Vagina (tissue), 2 donors: ENCODE measurements at places on chromosomes 2 and 18.

DNA sequence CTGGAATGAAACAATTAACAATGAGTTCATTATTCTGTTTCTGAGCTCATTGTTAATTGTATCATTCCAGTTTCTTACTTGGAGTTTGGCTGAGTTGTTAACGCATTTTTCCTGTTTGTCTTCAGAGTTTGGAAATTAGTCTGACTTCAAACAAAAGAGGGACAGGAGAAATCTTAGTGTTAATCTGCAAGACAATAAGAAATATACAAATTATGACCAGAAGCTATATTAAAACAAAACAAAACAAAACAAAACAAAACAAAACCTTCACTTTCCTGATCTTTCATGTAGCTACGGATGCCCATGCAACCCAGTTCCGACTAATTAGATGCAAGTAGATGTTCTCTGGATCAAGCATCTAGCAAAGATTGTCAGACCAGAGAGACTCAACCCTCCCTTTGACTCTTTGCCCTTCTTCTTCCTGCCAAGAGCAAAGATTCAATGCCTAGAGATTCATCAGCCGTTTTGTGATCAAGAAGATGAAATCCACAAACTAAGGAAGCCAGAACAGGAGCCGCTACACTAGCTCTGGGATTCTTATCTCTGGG lies 686.2 kb upstream of the FSHR start:
- no peak for DNase-seq

- DNase-seq = no peak
Measured at GRCh38 chr2:10486601-10487079, 38.5 kb upstream of the ODC1 start.

DNA sequence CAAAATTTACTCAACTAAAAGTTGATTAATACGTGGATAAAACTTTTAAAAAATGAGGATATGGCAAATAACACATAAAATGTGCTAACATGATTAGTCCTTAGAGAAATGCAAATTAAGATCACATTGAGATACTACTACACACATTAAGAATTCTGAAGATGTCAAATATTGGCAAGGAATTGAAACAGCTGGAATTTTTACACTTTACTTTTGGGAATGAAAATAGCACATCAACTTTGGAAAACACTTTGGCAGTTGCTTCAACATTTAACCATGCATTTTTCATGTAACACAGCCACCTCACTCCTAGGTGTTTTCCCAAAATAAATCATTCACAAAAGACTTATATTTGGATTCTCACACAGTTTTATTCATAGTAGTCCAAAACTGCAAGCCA lies 687.9 kb upstream of the SETBP1 start:
- DNase-seq = no peak

DNA sequence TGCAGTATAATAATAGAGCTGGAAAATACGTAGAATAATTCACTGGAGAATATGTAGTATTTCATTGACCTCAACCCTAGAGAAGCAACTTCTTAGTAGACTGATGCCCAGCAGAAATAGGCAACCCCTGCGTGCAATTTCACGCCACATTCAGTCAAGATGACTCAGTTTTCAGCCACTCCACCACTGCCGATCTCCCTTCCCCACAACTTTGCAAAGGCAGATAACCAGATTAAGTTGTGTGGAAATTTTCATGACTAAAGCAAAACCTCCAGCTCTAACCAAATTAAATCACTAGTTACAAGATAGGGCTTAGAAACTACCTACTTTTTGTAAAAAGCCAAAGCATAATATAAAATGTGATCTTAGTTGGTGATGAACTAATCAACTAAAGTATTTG lies 63.3 kb upstream of the STK17B start:
- no peak for DNase-seq

GRCh38 chr18:55433648-55434047 lies 154.3 kb downstream of the TCF4 start:
- DNase-seq = no peak

DNA sequence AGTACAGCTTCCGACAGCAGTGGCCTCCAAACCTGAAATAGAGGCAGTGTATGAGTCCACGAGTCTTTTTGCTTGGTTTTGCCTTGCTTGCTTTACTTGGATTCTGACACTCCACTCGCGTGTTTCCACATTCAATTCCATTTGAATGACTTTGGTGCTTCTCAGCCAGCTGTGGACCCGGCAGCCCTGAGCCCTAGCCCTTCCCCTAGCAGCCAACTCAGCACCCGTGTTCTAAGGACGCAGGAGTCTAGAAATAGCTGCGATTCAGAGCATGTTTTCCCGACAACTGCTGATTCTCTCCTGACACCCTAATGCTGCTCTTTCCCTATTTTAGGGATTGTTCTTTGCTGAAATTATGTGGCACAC lies 20.6 kb downstream of the LRRFIP1 start:
- DNase-seq = no peak

- no peak for DNase-seq
Measured at GRCh38 chr2:205836477-205837221, 154.3 kb downstream of the NRP2 start.

DNA sequence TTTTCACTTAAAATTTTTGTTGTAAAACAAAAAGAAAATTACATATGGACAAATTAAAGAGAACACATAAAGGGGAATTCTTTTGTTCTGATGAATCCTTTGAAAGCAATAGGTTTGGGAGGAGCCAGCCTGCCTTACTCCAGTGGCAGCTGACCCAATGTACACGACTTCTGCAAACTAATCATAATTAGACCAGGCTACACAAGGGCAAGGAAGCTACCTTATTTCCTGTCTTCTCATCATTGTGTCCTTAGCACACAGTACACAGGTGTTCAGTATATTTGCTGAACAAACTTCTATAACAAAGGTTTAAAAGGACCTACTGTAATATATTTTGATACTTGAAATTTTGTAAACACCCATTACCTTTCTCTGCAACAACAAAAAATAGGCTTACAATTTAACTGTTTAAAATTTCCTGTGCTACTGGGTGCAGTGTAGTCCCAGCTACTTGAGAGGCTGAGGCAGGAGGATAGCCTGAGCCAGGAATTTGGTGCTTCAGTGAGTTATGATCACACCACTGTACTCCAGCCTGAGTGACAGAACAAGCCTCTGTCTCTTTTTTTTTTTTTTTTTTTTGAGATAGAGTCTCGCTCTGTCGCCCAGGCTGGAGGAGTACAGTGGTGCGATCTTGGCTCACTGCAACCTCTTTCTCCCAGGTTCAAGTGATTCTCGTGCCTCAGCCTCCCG lies 18.9 kb downstream of the KCNG3 start:
- DNase-seq = no peak

GRCh38 chr2:127228102-127228501 lies 8.0 kb upstream of the CYP27C1 start:
- no peak for DNase-seq

- DNase-seq = no peak
Measured at GRCh38 chr2:222269132-222269531, 29.7 kb downstream of the PAX3 start.

DNA sequence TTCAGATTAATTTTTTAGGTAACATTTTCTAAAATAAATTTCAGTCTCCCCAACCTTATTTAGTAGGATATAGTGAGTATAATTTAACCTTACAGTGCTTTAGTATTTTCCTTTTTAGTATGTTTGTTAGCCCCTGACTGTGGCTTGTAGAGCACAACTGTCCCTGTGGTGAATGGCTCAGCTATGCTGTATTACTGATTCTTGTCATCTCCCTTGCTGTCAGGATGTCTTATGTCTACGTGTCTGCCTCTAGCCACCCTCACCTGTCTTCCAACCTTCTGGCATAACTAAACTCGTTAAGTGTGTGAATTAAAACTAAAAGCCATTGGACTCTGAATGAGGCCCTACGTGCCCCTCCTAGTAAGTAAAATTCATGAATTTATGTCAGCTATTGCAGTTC lies 18.4 kb downstream of the MRPS9 start:
- no peak for DNase-seq

DNA sequence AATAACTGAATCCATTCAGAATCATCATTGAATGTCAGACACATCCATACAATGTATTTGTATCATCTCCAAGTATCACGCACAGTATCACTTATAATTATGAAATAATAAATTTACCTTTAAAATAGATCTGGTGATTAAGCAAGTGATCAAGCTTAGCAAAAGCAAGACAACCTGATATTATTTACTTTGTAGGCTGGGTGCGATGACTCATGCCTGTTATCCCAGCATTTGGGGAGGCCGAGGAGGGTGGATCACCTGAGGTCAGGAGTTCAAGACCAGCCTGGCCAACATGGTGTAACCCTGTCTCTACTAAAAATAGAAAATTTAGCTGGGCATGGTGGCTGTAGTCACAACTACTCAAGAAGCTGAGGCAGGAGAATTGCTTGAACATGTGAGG lies 421.0 kb upstream of the NETO1 start:
- no peak for DNase-seq

GRCh38 chr2:220296174-220296573 lies 668.7 kb downstream of the SLC4A3 start:
- no peak for DNase-seq

- no peak for DNase-seq
Measured at GRCh38 chr2:61707984-61708852, 145.6 kb downstream of the FAM161A start.

DNA sequence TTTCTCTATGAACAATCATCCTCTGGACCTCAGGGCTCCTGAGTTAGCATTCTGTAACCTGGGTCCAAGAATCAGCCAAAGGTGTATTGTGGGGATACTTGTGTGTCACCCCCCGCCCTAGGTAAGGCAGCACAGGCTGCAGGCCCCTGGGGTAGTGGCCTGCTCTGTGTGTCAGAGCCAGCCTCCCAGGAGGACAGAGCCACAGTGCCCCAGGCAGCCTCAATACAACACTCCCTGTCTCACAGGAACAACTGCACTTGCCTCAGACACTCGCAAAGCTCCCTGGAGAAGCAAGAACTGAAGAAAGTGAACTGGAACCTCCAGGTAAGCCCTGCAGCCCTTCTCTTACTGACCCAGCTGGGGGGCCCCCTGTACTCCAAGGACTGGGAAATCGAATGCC lies 121.3 kb upstream of the PPP1CB start:
- no peak for DNase-seq

- DNase-seq = no peak
Measured at GRCh38 chr2:150383587-150383986, 103.9 kb downstream of the RND3 start.

DNA sequence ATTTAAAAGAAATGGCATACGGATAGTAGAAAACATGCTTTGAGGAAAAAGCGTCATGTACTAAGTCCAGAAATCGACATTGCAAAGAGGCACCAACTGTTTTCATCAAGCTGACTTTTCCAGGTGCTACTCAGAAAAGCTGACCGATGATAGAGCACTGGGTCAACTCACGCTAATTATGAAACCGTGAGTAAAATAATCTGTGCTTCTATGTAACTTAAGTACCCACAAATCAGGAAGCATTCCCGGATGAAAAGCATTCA lies 353 bp upstream of the NUP35 start:
- DNase-seq = no peak

- no peak for DNase-seq
Measured at GRCh38 chr2:43939695-43940256, 56.0 kb downstream of the LRPPRC start.

- no peak for DNase-seq
Measured at GRCh38 chr2:96923810-96924774, 54.2 kb upstream of the SEMA4C start.

DNA sequence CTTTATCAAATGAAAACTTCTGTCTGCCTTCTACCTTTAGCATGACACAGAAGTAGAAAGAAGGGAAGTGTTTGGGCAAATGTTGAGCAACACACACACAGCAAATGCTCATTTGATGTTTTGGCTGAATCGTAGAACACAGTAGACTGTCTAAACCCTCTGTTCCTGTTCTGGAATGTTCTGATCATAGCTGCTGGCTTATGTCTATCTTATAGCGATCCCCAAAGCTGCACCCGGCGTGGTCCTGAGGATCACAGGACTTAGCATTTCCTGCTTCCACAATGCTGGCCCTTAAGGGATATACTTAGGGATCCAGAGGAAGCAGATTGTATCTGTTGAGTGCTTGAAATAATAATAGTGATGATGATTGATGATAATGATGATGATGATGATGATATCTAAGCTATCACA lies 15.2 kb downstream of the GNLY start:
- no peak for DNase-seq

DNA sequence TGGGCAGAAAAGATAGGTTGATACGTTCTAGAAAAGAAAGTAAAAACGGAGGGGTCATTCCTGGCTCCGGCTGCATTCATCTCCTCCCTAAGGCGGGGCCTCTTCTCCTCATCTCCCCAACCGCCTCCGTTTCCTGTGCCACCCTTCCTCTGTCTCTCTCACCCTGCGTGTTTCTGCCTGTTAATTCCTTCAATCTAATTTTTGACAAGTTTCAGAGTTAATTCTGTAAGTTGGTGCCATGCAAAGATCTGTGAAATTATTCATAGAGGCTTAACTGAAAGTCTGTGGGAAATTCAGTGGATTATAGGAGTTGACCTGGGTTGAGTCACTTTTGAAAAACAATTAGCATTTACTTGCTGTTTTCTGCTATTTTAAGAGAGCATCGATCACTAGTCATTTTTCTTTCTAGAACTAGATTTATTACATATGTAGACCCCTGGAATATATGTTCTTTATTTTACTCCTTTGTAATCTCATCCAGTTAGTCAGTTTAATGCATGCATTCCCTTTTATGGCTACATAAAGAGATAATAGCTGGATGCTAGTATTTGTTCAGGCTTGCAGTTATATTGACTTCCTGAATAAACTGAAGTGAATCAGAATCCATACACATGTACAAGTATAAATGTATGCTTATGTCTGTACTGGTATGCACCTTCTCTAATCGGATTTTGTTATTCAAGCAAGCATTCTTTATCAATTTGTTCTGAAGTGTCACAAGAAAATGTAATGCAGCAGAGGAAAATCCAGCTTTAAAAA lies 91.1 kb downstream of the EML6 start:
- no peak for DNase-seq

GRCh38 chr18:79749251-79750191 lies 48.2 kb upstream of the KCNG2 start:
- DNase-seq = no peak

- DNase-seq = no peak
Measured at GRCh38 chr2:239787538-239788050, 237.5 kb downstream of the NDUFA10 start.

GRCh38 chr2:11647834-11648600 lies 22.0 kb downstream of the NTSR2 start:
- DNase-seq = no peak
